ENCODE measurements at places on chromosomes 6 and 20.

- DNase-seq, result no peak
Measured at GRCh38 chr6:121434037-121434770, 1.2 kb upstream of the GJA1 start.

DNA sequence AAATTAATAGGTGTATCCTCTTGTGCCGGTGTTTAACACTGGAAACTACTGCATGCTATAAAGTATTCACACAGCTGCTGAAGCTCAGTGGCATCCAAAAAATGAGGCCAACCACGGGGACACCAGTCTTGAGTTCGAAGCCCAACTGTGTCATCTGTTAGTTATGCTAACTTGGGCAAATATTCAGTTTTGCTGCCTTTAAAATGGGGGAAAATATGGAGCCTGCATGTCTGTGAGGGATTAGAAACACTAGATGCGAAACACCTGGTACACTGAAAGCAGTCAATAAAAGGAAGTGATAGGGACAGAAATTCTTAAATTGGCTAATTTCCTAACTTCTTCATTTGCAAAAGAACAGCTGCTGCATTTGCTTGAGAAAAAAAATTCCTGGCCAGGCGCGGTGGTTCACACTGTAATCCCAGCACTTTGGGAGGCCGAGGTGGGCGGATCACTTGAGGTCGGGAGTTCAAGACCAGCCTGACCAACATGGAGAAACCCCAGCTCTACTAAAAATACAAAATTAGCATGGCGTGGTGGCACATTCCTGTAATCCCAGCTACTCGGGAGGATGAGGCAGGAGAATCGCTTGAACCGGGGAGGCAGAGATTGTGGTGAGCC, 36.6 kb upstream of the MLIP start:
- DNase-seq, result no peak

DNA sequence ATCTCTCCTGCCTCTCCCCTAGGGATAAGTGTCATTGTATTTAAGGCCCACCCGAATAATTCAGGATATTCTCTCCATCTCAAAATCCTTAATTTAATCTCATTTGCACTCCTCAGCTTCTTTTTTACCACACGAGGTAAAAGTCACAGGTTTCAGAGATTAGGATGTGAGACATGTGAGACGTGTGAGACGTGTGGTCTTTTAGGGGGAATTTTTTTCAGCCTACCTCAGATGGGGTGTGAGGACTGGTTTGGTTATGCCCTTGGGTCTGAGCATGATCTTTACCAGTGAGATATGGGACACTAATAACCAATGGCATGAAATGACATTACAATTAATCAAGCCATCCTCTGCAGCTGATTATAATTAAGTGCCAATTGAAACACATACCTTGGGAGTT, 324.2 kb downstream of the BMP2 start:
- no peak for DNase-seq

GRCh38 chr6:37017606-37018197, 12.2 kb downstream of the FGD2 start:
- DNase-seq, result no peak

DNA sequence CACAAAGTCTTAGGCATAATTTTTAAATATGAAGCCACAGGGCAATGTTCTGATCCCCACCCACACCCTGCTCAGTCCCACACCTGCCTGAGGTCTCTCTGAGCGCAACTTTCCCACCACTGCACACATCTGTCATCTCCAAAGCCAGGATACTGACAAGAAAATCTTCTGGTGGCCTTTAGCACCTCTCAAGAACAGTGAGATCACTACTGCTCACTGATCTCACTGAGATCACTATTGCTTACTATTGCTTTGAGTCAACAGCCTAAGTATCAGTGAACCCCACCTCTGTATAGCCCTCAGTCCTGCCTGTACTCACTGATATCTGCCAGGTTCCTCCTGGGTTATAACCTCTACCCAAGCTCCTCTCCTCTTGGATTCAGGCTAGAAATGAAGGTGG, 6.4 kb downstream of the TNFRSF21 start:
- DNase-seq, result no peak

- no peak for DNase-seq
Measured at GRCh38 chr6:129638686-129639085, 71.3 kb downstream of the ARHGAP18 start.

DNA sequence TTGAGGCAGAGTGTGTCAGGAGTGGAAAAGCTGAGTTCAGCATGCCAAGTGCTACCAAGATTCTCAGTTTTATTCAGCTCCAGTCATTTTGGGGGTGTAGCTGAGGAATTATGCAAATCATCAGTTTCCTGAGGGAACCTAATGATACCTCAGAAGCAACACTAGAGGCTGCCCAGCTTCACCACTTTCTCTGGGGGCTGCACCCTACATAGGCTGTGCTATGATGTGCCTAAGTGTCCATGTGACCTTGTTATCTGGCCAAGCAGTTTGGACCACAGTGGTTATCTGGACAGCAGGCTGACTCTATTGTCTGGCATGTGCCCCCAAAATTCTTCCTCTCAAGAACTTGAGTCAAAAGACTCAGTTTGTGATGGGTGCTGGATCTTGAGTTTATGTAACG, 374.6 kb upstream of the SYNCRIP start:
- DNase-seq, result no peak

- DNase-seq, result no peak
Measured at GRCh38 chr6:134351615-134352474, 33.9 kb upstream of the SGK1 start.

DNA sequence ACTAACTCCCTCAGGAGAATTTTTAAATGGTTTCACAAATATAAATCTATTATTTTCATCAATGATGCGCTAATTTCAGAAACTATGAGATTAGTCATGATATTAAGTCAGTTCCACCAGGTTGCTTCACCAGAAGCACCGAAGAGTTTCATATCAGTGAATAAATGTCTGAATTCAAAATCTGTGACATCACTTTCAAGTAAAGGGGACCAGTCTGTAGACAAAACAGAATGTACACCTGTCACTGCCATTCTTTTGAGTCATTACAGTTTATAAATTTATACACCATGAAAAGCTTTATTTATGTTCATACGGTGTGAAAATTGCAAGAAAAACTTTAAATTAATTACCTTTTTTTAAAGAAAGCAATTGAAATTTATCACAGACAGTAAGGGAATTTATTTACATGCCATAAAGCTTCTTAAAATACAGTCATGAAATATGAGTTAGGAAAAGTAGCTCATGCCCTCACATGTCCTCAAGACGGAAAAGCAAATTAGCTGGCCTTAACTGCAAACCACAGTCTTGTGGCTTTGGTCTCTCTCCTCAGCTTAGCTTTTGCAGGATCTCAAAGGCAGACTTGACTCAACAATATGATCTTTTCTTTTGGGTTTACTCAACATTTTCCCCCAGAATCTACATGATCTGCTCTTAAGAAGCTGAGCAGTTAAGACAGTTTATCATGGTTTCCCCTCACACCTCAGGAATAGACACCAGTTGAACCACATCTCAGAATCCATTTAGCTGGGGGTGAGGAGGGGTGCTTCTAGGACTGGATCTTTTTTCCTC, 177.7 kb upstream of the MCHR2 start:
- no peak for DNase-seq

DNA sequence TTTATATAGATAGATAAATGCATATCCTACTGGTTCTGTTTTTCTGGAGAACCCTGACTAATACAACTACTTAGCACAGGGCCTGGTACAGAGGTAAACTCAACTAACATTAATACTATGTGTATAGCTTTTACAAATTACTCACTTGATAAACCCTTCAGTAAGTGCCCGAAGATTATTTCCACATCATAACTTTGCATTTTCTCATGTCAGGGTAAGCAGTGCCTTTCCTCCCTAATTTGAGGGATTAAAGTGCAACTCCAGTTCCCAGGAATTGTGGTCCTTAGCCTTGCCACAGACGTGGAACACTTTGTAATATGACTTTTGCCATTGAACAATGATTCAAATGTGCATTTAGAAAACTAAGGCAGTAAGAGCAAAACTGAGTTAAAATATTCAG, 147.5 kb upstream of the SMLR1 start:
- no peak for DNase-seq

DNA sequence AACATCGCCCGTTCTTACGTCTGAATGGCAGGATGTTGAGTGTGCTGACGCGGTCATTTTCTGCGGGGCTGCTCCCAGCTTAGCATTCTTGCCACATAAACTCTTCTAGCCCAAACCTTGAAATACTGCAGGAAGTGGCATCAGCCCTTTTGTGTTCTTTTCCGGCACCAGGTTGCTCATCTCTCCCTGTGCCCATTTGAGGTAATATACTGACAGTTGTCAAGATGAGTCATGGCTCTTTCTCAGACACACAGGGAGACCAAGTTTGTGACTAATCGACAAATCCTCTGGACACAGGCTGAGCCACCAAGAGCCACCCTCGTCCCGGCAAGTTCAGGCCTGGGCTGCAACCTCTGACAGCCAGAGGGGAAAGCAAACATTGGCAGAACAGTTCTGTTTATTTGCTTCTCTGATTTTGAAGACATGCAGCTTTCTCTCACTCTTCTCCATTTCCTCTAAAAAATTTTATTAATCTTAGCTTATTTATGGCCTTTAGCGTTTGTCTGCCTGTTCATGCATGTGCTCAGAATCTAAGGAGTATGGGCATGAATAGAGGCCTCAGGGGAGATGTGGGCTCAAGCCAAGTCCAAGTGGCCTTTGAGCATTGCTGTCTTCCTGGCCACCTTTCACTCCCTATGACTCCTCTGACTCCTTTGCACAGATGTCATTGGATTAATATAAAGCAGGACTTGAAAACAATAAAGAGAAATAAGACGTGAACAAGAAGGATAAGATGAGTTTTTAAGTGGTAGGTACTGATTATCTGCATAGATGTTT, 328.2 kb upstream of the JAG1 start:
- no peak for DNase-seq

GRCh38 chr20:17943343-17943742, 25.3 kb downstream of the SNX5 start:
- DNase-seq, result no peak

GRCh38 chr6:23137611-23138010, 568.2 kb downstream of the HDGFL1 start:
- DNase-seq, result no peak

- DNase-seq, result no peak
Measured at GRCh38 chr20:19283490-19284025, 71.1 kb downstream of the SLC24A3 start.

GRCh38 chr6:36759148-36759759, 61.6 kb downstream of the RAB44 start:
- DNase-seq, result peak; percentile 72

- DNase-seq, result no peak
Measured at GRCh38 chr20:55160996-55161395, 685.6 kb downstream of the DOK5 start.

DNA sequence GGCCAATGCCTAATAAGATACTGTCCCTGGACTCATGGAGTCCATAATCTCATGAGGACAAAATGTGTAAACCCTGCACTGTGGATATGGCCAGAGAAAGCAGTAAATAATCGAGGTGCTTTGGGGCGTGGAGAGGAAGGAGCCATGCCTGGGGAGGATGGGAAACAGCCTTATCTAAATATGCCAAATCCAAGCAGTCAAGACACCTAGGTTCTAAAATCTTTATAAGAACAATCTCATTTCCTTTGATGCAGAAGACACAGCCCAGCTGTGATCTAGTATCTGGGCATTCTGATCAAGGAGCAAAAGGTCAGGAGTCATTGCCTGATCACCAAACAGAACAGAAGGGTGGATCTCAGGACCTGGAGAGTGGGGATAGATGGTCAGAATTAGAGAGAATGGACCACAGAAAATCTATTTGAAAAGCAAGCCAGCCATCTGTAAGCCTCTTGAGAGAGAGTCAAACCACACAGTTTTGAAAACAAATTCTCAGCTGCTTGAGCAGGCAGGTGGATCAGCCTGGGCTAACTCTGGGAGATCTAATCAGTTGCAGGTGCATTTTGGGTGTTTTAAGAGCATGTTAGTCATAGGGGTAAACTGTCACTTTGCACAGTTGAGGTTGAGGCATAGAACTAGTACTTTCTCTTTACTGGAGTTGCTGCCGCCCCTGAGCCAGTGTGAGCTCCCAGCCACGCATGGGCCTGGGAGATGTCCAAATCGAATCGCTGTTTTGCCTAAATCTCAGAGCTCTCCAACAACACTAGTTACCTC, 130.8 kb upstream of the TNFAIP3 start:
- DNase-seq, result no peak

DNA sequence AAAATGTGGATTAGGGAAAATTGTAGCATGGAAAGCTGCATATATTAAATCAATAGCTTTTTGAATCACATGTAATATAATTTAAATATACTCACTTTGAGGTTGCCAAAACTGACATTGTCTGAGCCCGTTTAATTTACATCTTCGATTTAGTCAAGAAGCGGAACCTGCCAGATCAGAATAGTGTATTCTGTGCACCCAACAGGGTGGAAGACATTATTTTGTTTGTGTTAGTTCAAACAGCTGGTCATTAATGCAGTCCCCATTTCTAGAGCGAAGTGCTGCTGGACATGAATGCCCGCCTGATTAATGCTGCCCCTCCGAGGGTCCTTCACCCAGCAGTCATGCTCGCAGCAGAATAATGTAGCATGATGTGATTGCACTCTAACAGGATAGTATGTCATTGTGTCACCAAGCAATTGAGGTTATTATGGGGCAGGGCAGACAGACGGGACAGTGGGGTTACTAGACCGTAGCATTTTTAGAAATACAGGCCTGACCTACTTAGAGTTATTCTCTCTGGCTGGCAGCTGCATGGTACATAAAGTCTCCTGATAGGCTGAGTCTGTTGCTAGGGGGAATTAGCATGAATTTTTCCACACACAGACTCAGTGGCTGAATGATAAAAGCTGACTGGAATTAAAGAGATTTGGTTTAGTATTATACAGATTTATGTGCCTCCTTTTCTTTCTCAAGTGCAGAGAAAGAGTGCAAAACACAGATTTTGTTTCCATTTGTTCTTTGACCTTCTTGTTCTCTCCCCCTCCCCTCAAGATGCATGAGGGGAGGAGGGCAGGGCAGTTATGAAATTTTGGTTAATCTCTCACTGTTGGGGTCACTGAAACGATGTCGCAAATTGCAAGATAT, 147.1 kb downstream of the PRL start:
- peak; percentile 63 for DNase-seq

All from right lung (tissue), 10 donors.